ENCODE measurements at places on chromosomes 2 and 18.

- no peak for DNase-seq
Observed at GRCh38 chr2:55550368-55551102, 31.0 kb downstream of the CFAP36 start.

GRCh38 chr2:175371378-175371777 lies 189.9 kb upstream of the ATP5MC3 start:
- no peak for DNase-seq

DNA sequence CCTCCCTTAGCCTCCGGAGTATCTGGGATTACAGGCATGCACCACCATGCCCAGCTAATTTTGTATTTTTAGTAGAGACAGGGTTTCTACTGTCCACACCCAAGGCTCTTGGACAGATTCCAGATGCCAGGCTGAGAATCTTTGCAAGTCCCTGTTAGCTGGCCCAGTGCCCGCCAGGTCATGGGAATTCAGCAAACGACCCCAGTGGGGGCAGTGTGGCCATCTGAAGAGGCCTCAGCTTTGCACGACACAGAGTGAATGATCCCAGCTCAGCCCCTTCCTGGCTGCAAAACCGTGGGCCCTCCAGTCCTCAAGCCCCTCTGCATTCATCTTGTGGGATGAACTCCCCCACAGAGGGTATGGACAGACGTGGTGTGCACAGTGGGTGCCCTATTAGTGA lies 179.5 kb upstream of the ID2 start:
- no peak for DNase-seq

DNA sequence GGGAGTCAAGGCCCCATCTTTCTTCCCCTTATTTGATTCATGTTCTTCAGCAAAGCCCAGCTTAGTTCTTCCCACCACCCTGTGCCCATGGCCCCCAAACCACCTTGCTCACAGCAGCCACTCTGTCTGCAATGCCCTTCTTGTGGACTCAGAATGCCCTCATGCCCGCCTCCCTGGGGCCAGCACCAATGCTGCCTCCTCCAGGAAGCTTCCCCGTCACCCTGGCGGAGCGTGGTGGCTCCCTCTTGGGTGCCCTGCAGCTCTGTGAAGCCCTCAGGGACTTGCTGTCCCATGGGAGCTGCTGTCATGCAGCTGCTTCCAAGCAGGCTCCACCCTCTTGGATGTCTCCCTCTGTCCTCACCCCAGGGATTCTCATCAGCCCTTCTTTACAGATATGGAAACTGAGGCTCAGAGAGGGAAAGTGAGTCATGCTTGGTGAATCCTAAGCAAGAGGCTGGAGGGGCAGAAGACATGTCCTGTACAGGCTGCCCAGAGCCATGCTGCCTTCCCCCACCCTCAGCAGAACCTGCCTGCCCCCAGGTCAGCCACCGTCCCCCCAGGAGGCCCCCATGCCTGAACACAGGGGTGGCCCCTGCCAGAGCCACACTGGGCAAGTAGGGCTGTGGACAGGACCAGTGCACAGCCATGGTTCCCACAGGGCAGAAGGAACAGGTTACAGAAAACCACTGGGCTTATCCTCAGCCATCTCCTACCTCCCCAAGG lies 11.8 kb upstream of the DUSP2 start:
- no peak for DNase-seq

DNA sequence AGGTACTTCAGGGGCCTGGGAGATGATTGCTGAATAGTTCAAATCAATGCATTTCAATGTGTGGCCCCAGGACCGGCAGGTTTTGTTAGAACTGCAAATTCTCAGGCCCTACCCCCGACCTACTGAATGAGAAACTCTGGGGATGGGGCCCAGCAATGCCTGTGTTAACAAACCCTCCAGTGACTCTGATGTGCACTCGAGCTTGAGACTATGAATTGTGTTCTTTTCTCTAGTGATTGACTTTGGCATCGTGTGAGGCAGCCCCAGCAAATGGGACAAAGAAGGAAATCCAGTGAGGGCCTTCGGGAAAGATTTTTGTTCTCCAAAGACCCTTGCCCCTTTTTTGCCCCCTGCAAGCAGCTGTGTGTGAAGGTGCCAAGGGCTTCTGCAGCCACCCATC lies 22.4 kb downstream of the ALK start:
- no peak for DNase-seq

GRCh38 chr2:85584354-85584856 lies at the start of gene VAMP5:
Gene VAMP5, plus strand, starts transcription at chr2:85584431. Its CDS starts 60 bp downstream, at chr2:85584491.
- no peak for DNase-seq

DNA sequence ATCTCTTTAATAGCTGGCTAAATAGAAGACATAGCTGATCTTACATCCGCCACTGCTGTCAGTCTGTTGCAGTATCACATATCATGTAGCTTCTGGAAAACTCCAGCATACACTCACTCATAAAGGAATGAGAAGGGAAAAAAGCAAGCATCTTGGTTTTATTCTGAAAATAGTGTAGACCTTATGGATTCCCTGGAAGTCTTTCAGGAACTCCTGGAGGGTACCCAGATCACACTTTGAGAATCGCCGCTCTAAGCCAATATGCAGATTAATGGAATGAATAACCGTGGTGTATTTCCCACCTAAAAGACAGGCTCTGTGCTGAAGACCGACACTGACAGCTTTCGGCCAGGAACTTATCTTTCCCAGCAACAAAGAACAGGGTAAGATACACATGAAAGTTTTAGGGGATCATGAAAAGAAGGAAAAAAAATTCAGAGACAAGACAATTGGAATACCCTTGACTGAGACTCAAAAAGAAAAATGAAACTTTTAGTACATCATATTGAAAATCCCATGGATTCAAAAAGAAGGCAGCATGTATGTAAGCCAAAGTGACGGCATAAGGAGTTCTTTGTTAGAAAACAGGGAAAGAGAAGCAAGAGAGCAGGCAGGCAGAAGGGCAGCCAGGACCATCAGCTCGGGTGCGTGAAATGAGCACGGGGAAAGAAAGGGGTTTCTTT lies 56.4 kb upstream of the SEC11C start:
- DNase-seq: no peak

Measured in activated CD8-positive, alpha-beta memory T cell treated with anti-CD3 and anti-CD28 coated beads for 1 hour (primary cell).